ENCODE measurements at places on chromosomes 12 and 14. TPM values are rescaled to one million over a fixed set of nuclear protein-coding genes. Genes with fewer than 3 reads are reported as not detected.

Gene FBXL14
- 39.9 TPM for total RNA-seq

Gene MYO1A
- total RNA-seq = under 0.01 TPM

Gene STAC3
- 1.1 TPM for total RNA-seq

Gene CD163L1
- total RNA-seq = under 0.01 TPM

Gene POLE
- 108 TPM for total RNA-seq

Gene BICDL1
- total RNA-seq = 0.27 TPM

Gene PRIMA1
- not detected for total RNA-seq

Gene C12orf56
- not detected for total RNA-seq

Gene TROAP
- 2.2 TPM for total RNA-seq

Gene TAS2R31
- 5.1 TPM for total RNA-seq

Gene REM2
- under 0.01 TPM for total RNA-seq

Gene NOVA1
- total RNA-seq = 0.27 TPM

Gene SLC5A8
- not detected for total RNA-seq

Gene CLEC4C
- total RNA-seq = under 0.01 TPM

Gene BEST3
- 0.27 TPM for total RNA-seq

Gene COX6A1
- 380 TPM for total RNA-seq

Gene DHH
- 0.81 TPM for total RNA-seq

Gene RNASE2
- 11.6 TPM for total RNA-seq

Gene RPGRIP1
- under 0.01 TPM for total RNA-seq

Gene DGLUCY
- total RNA-seq = 97.5 TPM

Gene SLC25A47
- not detected for total RNA-seq

Gene PLEK2
- not detected for total RNA-seq

Gene ST8SIA1
- total RNA-seq = 0.54 TPM

Gene KRAS
- 12.4 TPM for total RNA-seq

Gene ISM2
- 0.27 TPM for total RNA-seq

Gene CDC42BPB
- 24.0 TPM for total RNA-seq

Gene CLEC1B
- 0.27 TPM for total RNA-seq

Gene GAPDH
- 7,142 TPM for total RNA-seq

Gene NEDD8
- 55.2 TPM for total RNA-seq

Gene SCYL2
- total RNA-seq = 18.0 TPM

Gene ALX1
- total RNA-seq = not detected

Gene CCDC77
- 4.6 TPM for total RNA-seq

Gene SLCO1B1
- total RNA-seq = not detected

Gene LRRIQ1
- under 0.01 TPM for total RNA-seq

Gene ARHGAP9
- 125 TPM for total RNA-seq

Gene ZC2HC1C
- total RNA-seq = 0.54 TPM

Gene PAN2
- total RNA-seq = 61.1 TPM

Gene SOAT2
- under 0.01 TPM for total RNA-seq

Gene GTF2A1
- total RNA-seq = 30.7 TPM

Gene KERA
- total RNA-seq = not detected

Gene SPTB
- total RNA-seq = 0.81 TPM

Gene GRIN2B
- under 0.01 TPM for total RNA-seq
